ENCODE measurements at places on chromosomes 7 and 10.

DNA sequence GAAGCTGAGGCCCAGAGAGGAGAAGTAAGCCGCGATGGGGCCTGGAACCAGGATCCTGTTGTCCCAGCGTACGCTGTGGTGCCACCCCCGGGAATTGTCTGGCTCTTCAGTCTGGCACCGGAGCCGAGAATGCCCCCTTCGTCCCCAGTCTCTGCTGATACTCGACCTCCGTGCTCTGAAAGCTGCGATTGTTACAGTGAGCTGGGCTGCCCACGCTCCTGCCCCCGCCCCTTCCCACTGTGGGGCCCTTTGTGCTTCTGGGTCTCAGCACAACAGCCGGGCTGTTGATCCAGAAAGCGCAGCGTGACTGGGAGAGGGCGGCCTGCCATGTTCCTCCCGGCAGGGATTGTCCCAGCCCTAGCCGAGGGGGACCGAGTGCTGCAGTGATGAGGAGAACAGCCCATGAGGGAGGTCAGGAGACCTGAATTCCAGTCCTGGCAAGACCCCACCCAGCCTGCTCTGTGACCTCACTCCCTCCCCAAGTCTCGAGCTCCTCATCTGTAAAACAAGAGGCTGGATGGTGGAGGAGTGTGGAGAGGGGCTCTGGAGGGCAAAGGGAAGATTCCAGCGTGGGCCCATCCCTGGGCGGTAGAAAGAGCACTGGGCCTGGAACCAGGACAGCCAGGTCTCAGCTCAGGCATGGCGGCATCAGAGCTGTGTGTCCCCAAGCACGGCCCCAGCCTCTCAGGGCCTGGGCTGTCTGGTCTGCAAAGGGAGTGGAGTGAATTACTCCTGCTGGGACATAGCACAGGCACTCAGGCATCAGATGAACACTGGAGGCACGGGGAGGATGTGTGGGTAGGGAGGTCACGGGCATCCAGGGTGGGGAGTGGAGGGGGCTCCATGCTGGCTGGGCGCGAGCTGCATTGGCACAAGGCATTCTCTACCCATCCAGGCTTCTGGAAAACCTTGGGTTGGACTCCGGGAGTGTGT is 43.6 kb downstream of the TSPAN15 start:
- peak; percentile 46 for DNase-seq

GRCh38 chr7:96273716-96274115 is 48.2 kb downstream of the SLC25A13 start:
- DNase-seq: peak; percentile 8

GRCh38 chr7:24763303-24763901 is 6.1 kb upstream of the GSDME start:
- DNase-seq: no peak

- DNase-seq: peak; percentile 51
These were observed 206.8 kb downstream of the SKIDA1 start for GRCh38 chr10:21318540-21319167.

- no peak for DNase-seq
These were observed 42.8 kb downstream of the HERPUD2 start for GRCh38 chr7:35652124-35652523.

GRCh38 chr7:142602183-142602582 is 147.1 kb upstream of the PRSS1 start:
- DNase-seq: no peak

DNA sequence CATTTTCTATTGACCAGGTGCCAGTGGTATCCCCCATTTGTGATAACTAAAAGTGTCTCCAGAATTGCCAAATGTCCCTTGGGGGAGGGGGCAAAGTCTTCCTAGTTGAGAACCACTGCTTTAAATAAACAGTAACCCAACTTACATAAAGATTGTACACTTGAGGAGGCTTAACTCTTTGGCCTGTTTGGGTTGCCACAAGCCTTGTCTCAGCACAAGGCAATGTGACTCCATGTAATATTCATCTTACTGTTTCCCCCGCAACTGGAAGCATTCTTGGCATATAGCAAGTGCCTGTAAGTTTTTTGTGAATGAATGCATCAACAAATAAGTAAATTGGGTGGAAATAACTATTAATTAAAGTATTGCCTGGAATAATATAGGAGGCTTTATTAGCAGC is 108.3 kb downstream of the ANK3 start:
- no peak for DNase-seq
